T-cell (primary cell): ENCODE measurements at places on chromosomes 7 and 10. TPM values are rescaled to one million over a fixed set of nuclear protein-coding genes. Genes with fewer than 3 reads are reported as not detected.

The AGR2 gene
- 1.4 TPM for total RNA-seq

DNA sequence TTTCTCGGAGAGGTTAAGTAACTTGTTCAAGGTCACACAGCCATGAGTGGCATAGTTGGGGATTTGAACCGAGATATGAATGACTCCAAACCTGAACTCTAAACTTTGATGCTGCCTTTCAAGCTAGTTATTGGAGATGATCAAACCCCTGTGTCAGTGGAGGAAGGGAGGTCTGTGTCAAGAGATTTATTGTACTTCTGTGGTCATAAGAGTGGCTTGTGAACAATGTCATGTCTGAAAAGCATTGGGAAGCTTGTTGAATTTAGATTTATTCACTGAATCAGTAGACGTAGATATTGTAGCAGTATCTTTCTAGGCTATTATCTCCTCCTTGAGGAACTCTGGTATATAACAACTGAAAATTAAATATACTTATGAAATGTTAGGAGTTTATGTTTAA, 27.3 kb downstream of the SNX10 start:
- H3K4me1 ChIP-seq: no peaks in the 10 kb centered on the region
- no peak for DNase-seq
- no peak overlapping the region for H3K27ac ChIP-seq
- H3K36me3 ChIP-seq: no peaks in the 10 kb centered on the region

The TCAF2 gene
- 25.1 TPM for total RNA-seq

The ZNF425 gene
- total RNA-seq: 2.7 TPM

- no peaks in the 10 kb centered on the region for H3K27me3 ChIP-seq
- no peak overlapping the region for H3K27ac ChIP-seq
- no peaks in the 10 kb centered on the region for H3K4me1 ChIP-seq
Observed at GRCh38 chr7:17558558-17559332, 260.3 kb downstream of the AHR start.

DNA sequence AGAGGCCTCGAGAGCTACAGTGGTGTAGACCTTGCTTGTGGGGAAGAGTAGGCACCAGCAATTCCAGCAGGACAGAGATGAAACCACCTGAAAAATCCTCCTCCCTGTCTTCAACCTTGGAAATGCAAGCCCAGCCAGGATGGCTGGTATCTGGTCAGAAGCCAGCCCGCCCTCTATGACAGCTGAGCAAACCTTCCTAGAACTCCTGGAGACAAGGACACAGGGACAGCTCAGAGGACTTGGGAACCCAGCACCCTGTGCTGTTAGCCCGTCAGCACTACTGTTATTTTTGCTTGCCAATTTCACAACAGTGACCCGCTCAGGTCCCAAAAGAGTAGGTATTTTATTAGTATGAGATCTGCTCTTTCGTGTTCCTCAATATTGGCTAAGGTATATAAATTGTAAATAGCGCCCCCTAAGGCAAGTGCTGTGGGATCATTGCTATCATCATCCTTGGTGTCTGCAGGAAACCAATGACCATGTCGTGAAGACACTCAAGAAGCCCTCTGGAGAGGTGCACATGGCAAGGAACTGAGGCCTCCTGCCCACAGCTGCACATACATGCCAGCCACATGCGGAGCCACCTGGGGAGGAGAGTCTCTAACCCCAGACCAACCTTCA, 156.5 kb upstream of the CHST15 start:
- H3K27ac ChIP-seq: no peak overlapping the region
- no peaks in the 10 kb centered on the region for H3K4me1 ChIP-seq
- no peak for DNase-seq
- no peaks in the 10 kb centered on the region for H3K27me3 ChIP-seq

GRCh38 chr7:44671069-44671468, 64.6 kb downstream of the OGDH start:
- no peak overlapping the region for H3K27ac ChIP-seq
- no peak overlapping the region for H3K4me3 ChIP-seq
- H3K4me1 ChIP-seq: no peaks in the 10 kb centered on the region
- no peaks in the 10 kb centered on the region for H3K27me3 ChIP-seq

GRCh38 chr7:921071-921461, 33.4 kb downstream of the ADAP1 start:
- no peak for DNase-seq
- H3K36me3 ChIP-seq: no peaks in the 10 kb centered on the region
- no peak overlapping the region for H3K27ac ChIP-seq
- peaks cover 20% of the 10 kb centered on the region for H3K4me1 ChIP-seq
- no peaks in the 10 kb centered on the region for H3K27me3 ChIP-seq

DNA sequence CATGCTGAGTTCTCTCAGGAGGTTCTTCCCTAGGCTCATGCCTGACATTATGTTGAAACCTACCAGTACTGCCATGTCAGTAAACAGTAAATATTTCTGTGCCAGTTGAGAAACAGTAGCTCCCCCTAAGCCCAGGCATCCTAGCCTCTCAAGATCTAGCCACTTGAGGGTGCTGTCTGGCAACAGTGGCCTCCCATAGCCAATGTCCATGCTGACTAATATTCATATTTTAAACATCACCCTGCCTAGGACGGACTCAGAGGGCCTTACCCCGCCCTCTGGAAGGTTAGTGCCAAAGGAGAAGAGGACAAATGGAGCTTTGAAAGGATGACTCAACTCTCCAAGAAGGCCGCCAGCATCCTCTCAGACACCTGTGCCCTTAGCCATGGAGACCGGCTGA, 7.7 kb downstream of the ACSM6 start:
- H3K4me1 ChIP-seq: no peaks in the 10 kb centered on the region
- no peaks in the 10 kb centered on the region for H3K36me3 ChIP-seq
- H3K27ac ChIP-seq: no peak overlapping the region
- DNase-seq: no peak
- no peak overlapping the region for H3K4me3 ChIP-seq
- H3K27me3 ChIP-seq: peaks cover 3% of the 10 kb centered on the region

The MRLN gene
- not detected for total RNA-seq

DNA sequence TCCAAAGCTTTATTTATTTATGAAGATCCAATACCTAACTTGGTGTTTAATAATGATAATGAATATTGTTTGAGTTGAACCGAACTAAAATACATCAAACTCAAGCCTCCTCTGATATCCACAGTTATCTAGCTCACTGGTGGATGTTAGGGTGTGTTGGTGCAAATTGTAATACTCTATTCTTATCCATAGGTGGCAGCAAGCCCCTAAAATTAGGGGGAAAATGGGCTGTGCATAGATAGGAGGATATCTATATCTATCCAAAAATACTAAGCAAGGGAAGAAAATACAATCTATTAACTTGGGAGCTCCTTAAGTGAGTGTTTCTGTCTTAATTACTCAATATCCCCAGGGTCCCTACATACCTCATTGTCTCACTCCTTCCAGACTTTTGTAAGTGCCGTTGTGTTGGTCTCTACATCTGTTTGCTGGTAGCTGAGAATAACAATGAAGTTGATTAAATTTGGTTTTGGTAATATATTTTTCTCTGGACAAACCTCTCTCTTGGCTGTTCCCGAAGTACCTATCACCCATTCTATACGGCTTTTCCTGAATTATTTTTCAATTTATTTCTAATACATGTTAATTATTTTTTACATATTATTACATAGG, 55.0 kb upstream of the VWDE start:
- DNase-seq: no peak
- no peaks in the 10 kb centered on the region for H3K36me3 ChIP-seq
- no peak overlapping the region for H3K4me3 ChIP-seq
- no peak overlapping the region for H3K27ac ChIP-seq
- no peaks in the 10 kb centered on the region for H3K4me1 ChIP-seq

- H3K36me3 ChIP-seq: no peaks in the 10 kb centered on the region
- peaks cover 7% of the 10 kb centered on the region for H3K4me1 ChIP-seq
- no peak overlapping the region for H3K27ac ChIP-seq
- H3K4me3 ChIP-seq: no peak overlapping the region
- no peak for DNase-seq
- H3K27me3 ChIP-seq: no peaks in the 10 kb centered on the region
Observed at GRCh38 chr10:123236126-123236525, 81.9 kb downstream of the BUB3 start.
